Retinal pigment epithelial cell (primary cell): ENCODE measurements at places on chromosomes 4 and X.

DNA sequence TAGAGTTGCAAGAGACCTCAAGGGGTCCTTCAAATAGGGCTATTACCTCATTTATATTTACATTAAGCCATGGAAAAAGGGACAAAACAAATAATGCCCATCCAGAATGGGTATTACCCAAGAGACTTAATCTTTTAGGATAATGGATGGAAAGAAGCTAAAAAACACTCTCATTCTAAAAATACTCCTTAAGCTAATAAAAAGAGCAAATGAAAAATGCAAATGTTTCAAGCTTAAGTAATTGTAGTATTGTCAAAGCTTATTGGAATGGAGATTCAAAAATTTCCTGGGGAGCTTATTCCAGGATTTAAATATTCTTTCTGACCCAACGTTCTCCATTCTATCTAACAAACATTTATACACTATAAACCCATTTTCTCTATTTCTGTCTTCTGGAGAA lies 107.8 kb upstream of the SPIN4 start:
- no peak for DNase-seq

- DNase-seq: no peak
These were observed 17.3 kb upstream of the TBC1D14 start for GRCh38 chr4:6892190-6892908.

- no peak for DNase-seq
These were observed 26.9 kb downstream of the SHROOM4 start for GRCh38 chrX:50787099-50787498.

DNA sequence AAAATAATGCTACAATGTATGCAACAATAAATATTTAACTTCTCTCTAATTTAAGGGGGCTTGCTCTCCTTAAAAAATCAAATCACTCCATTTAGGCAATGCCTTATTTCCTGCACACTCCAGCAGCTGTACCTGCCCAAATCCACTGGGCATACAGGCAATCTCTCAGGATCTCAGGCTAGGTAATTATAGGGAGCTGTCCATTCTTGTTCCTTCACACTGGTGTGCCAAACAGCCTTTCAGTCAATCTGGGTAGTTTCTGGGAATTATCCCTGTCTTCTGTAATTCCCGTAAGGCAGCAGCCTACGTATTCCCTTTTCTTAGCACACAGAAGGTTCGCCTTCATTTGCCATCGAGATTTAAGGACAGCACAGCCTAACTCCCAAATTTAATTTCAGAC lies 922.6 kb upstream of the SLIT2 start:
- DNase-seq: no peak

DNA sequence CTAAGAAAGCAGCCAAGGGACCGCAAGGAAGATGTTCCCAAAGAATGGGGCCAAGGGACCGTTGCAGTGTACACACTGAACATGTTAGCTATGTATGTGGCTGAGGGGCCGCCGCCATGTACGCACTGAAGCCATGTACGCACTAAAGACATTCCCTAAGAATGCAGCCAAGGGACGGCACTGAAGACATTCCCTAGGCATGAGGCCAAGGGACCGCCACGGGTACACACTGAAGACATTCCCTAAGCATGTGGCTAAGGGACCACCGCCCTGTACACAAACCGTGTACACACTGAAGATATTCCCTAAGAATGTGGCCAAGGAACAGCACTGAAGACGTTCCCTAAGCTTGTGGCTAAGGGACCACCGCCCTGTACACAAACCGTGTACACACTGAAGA lies 54.0 kb downstream of the DHRSX start:
- no peak for DNase-seq

- DNase-seq: no peak
These were observed 14.9 kb downstream of the RASL11B start for GRCh38 chr4:52877036-52877435.

DNA sequence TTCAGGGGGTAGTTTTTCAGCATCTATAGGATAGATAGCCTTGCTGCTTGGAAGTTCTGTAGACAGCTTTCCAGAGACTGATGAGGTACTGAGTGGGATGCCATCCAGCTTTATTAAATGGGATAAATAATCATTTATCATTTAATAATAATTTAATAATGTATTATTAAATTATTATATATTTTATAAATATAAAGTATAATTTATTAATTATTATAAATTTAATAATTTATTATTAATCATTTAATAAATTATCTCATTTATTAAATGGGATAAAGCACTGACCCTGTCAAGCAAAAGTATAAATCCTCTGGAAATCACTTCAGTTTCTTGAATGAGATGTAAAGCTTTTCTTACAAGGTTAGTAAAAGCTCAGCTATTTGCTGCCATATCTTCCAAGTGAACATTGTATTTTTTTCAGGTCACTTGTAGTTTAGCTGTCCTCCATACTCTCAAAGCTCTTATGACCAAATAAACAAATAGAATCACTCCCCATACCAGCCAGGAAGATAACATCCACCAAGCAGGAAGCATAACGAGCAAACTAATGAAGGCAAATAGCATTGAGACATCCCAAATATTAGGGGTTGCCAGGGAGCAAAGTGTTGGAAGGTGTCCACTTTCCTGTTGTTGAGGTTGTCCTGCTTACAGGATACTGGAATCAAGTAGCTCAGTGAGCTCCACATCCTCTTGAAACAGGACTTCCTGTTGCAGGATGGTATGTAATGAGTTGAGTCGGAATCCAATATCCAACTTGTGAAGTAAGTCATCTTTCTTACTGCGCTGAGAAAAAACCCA lies 88.9 kb downstream of the ZNF674 start:
- DNase-seq: no peak

- DNase-seq: no peak
These were observed 48.0 kb downstream of the ARAP2 start for GRCh38 chr4:36196145-36196913.

- no peak for DNase-seq
These were observed 5.4 kb upstream of the NAA11 start for GRCh38 chr4:79331126-79331876.

GRCh38 chrX:118496763-118497079 lies 1.1 kb downstream of the DOCK11 start:
- DNase-seq: no peak

- no peak for DNase-seq
These were observed 48.3 kb upstream of the HPGDS start for GRCh38 chr4:94390804-94391410.

GRCh38 chr4:32000846-32001488 lies 1280.8 kb downstream of the PCDH7 start:
- DNase-seq: no peak

- no peak for DNase-seq
These were observed 199.2 kb upstream of the FAM9B start for GRCh38 chrX:9233141-9233540.

GRCh38 chr4:8414377-8414776 lies 26.1 kb downstream of the ACOX3 start:
- no peak for DNase-seq

GRCh38 chr4:145406970-145407369 lies 74.7 kb upstream of the SMAD1 start:
- DNase-seq: no peak
